ENCODE measurements at places on chromosomes 6 and 20.

GRCh38 chr6:17448165-17448564 is 54.8 kb downstream of the CAP2 start:
- no peak for DNase-seq

DNA sequence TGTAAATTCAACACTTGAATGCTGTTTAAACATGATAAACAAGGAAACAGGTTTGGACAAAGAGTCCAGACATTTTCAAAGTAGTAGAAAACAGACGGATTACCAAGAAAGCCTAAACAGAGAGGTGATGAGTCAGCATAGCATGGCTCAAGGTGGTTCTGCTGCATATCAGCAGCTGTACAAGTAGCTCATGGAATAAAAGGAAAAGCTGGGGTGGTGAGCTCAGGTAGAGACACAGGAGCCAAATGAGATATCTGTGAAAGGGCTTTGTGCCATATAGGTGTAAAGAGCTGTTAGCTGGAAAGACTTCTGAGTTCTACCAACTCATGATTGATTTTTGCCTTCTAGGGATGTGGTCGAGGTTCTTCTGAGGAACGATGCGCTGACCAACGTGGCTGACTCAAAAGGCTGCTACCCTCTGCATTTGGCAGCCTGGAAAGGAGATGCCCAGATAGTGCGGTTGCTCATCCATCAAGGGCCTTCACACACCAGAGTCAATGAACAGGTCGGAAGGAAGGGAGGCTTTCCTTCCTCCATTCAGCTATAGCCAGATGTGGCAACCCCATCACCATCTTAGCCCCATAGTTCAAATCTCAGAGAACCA is 80.7 kb downstream of the ANKS1A start:
- DNase-seq: no peak

DNA sequence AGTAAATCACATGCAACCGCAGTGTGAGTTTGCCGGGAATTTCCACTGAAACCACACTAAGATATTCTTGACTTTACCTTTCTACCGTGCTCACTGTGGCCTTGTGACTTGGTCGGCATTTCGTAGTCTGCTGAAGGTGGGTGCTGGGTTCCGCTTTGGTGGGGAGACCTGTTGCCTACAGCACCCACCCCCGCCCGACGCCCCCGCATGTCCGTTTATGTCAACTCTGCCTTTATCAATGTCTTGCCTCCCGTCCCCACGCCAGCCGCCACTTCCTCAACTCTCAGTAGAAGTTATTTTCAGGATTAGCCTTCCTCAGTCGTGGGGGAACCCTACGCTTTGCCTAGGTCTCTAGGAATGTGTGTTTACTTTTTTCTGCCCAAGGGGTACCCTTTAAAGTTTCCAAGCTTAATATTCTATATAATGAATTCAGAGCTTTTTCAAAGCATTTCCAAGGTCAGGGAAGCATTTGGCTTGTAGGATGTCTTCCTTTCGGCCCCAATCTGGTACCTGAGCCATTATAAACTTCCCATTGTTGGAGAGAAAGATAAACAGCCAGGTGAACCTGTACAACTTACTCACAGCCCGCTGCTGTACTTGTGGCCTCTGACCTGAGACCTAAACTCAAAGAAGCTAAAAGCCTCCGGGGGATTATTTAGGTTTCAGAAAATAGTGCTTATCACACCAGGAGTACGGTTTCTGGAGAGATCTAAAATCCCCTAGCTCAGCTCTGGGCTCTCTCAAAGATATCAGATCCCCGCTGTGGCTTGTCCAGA is 54.2 kb downstream of the TBC1D7 start:
- no peak for DNase-seq

DNA sequence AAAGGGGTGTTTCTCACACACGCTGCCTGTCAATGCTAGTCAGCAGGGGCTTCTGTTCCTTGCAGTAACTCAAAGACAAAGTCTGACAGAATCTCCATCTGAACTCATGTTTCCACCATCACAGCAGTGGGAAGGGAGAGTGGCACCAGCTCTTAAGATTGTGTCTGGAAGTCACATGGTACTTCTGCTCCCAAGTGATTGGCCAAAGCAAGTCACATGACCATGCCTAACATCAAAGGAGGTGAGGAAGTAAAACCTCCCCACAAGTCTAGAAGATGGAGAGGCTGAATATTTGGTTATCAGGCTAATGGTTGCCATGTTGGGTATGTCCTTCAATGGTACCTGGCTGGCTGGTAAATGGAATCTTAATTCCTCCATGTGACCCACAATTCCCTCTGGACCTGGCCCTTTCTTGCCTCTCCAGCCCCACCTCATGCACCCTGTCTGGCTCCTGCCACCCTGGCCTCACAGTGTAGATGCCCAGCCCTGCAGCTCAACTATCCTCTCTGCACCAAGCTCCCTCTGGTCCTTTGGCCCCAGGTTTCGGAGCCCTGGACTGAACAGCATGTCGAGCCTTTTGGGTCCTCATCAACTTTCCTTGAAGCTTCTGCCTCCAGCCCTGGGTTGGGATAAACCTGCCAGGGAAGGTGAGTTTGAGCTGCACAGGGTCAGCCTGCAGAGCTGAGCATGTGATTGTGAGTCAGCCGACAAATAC is 51.0 kb upstream of the PMEPA1 start:
- DNase-seq: no peak

GRCh38 chr20:59289994-59290393 is 10.4 kb upstream of the EDN3 start:
- DNase-seq: no peak

- DNase-seq: no peak
These were observed 33.9 kb downstream of the HLA-A start for GRCh38 chr6:29976253-29976587.

- DNase-seq: no peak
These were observed 337 bp downstream of the ESF1 start for GRCh38 chr20:13784271-13784892.

DNA sequence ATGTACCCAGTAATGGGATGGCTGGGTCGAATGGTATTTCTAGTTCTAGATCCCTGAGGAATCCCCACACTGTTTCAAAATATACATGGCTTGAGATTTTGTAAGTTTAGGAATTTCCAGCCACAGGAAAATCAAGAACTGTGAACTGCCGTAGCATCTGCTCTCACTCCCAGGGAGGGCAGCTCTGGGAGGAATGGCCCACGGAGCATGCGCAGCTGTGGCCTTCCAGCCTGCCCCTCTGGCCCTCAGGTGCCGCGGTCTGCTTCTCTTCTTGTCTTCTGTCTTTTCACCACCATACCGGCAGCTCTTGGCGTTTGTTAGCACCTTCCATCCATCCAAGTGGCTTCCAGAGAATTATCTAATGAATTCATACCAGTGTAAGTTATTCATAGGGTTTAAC is 19.9 kb upstream of the EXOC2 start:
- DNase-seq: no peak

- no peak for DNase-seq
These were observed 19.4 kb upstream of the TRERF1 start for GRCh38 chr6:42471142-42471541.

- DNase-seq: no peak
These were observed 199.5 kb upstream of the KCNK16 start for GRCh38 chr6:39521958-39522357.

- DNase-seq: no peak
These were observed 211.3 kb downstream of the PREX1 start for GRCh38 chr20:48616481-48616880.

DNA sequence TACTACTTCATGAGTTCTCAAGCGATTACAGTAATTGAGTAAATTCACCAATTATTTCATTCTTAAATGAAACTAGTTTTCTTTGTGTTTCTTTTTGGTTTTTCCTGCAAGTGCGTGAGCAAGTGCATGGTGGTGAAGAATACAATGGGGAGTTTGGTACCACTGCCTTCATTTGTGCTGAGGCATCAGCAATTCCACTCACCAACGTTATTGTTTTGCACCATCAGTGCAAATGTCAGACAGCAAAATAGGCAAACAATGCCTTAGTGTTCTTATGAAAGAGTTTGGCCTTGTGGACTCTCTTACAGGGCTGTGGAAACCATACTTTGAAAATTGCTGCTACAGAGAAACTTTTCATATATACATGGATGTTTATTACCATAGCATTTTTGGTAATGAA is 8.2 kb downstream of the CDH26 start:
- DNase-seq: no peak

- no peak for DNase-seq
These were observed 29.9 kb upstream of the ANKEF1 start for GRCh38 chr20:10004900-10005299.

GRCh38 chr6:91538622-91539021 is 951.8 kb upstream of the MAP3K7 start:
- DNase-seq: no peak

DNA sequence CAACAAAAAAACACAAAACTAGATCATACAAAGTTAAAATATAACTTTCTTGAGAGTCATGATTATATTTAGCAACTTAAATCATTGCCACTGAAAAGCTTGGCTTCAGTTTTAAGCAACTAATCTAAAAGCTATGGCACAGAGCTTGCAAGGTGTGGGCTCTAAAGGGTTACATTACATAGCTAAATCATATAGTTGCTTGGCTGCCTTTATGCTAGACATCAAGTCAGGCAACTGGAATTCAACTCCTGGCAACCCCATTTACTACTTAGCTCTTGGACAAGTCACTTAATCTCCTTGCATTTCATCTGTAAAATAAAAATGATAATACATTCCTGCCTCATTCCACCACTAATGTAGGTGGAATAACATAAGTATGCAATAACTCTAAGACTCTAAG is 40.9 kb upstream of the GCM1 start:
- no peak for DNase-seq

DNA sequence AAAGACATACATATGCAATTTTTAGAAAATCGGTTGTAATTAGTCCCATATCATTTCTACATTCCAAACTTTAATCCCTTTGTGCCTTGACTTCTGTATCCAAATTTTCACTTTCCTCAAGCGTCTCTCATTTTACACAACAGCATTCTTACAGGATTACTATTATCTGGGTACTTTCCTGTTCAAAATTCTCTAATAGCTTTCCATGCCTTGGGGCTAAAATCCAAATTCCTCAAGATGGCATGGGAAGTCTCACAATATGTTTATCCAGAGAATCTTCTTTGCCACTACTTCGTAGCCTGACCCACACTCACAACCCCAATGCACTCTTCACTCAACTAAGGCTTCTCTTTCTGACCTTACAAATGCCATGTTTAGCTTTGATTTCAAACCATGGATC is 125.0 kb downstream of the TBX18 start:
- no peak for DNase-seq

DNA sequence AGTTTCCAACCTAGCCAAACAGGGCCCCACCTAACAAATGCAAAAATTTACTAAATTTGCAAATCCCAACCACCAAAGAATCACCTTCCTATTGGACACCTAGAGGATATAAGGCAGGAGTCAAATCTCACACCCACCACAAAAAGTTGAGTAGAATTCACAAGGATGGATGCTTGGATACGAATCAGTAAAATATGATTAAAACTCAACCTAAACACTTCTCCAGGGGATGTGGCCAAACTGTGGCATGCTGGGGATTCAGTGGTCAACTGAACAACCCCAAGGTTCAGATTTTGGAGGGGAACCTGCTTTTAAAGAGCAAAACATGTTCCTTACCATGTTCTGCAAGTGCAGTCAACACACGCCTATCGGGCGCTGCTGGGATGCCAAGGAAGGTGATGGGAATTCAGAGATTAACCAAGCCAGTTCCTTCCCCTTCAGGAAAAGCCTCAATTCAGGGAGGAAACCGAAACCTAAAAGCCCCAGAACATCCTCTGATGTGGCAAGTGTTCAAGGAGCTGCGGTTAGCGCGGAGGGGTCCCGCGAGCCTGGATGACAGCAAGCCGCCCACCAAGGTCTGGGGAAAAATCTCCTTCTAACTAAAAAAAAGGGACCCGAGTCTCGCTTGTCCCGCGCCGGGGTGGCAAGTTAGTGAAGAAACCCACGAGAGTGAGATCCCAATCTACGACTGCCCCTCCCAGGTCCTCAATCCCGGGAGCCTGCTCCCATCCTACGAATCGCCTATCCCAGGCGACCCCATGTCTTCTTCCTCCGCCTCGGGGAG is 902 bp downstream of the SAMHD1 start:
- DNase-seq: no peak

DNA sequence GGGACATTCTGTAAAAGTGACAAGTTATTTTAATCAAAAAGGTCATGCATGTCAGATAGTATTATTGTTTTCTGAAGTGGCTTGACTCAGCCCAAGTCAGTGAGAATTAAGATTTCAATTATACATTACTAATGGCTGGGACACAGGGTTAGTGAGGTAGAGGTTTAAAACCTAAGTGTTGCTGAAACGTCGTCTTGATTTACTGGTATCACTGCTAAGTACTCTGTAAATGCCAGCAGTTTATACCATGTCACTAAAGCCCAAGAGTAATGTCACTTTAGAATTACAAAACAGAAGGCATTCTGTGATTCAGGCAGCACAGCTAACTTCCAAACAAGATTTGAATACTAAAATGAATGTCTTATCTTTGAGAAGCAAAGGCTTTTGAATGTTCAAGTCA is 176.6 kb downstream of the NKAIN2 start:
- no peak for DNase-seq

GRCh38 chr6:44064089-44064947 is 62.9 kb downstream of the MRPL14 start:
- no peak for DNase-seq

DNA sequence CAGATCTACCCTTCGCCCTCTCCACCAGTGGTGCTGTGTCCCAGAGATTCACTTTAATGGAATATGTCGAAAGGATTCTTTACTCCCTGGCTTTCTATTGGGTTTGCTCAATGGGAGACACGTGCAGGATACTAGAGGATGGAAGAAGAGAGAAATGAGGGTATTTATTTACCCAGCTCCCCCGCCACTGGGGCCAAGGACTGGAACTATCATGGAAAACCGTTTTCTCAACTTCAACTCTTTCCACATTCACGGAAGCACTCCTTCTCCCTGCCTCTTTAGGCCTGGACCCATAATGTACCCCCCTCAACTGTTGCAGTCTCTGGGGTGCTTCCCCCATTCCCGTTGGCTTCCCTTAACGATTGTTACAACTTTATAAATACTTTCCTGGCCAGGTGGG is 26.6 kb upstream of the RALY start:
- DNase-seq: no peak

GRCh38 chr20:51697096-51697826 is 70.9 kb downstream of the ATP9A start:
- DNase-seq: no peak

DNA sequence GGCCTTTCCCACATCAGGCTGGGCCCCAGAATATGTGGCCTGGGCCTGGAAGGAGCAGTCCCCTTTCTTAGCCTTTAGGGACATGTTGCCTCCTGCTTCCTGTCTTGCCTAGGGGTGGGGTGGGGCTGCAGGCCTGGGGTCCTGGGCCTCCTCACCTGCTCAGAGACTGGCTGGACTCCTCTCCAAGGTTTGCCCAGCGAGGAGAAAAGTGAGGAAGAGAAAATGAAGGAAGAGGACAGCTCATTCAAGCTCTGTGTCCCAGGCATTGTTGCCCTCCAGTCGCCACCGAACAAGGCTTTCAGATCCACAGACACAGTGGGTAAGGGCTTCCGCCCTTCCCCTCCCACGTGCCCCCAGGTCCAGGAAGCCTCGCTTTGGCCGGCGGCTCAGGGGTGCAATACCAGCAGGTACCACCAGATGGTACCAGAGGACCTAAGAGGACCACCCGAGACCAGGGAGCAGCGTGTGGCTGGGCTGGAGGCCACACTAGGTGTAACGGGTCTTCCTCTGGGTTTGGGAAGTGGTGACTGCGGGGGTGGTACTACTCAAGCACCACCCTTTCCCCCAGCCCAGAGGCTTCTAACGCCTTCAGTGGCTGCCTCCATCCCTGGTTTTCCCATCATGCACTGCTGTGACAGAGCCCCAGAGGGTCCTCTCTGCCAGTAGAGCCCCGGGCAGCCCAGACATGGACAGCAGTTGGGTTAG is 5.5 kb upstream of the BAK1 start:
- peak; percentile 75 for DNase-seq
